HCT116 (cell line): ENCODE measurements at places on chromosomes 3 and 15.

DNA sequence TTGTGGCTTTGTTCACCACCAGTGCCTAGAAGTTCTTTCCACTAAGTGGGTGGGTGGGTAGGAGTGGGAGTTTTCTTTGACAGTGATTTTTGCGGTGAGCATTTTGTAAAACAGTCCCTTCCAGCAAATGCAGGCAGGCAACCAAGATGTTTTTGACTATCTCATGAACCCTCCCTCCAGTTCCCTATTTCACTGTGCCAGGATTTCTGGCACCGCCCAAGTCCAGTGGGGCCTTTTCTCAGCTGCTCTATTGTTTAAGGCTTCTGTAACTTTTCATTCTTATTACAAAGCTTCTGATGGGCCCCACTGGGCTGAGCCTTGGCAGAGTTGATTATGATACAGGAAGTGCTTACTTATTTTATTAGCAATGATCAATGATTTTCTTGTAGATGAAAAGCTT lies 236.0 kb downstream of the EDEM1 start:
- no peak for DNase-seq

DNA sequence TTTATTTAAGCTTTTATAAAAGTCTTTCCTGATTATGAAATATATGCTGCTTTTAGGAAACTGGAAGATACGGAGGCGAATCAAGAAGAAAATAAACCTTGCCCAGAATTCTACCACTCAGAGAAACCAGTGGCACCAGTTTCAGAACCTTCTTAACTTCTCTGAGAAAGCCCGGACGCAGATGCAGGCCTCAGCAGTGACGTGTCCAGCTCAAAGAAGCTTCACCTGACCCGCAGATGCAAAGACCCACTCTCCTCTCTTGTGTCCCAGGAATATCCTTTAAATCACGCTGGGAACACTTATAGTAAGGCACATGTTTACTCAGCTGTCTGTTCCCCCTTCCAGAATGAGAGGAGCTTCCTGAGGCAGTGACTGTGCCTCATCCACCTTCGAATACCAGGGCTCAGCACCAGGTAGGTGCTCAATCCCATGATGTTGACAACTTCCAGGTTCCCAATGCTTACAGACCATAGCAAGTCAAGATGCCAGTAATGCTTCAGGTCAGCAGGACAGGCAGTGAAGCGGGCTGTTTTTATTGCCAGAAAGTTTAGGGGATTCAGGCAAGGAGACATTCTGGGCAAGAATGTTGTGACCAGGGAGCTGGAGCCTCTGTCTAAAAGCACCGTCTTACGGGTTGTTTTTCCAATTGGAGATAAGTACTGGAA lies 39.9 kb upstream of the LDHAL6B start:
- no peak for DNase-seq

- DNase-seq = no peak
Measured at GRCh38 chr15:25712192-25712960, 150.8 kb downstream of the ATP10A start.

DNA sequence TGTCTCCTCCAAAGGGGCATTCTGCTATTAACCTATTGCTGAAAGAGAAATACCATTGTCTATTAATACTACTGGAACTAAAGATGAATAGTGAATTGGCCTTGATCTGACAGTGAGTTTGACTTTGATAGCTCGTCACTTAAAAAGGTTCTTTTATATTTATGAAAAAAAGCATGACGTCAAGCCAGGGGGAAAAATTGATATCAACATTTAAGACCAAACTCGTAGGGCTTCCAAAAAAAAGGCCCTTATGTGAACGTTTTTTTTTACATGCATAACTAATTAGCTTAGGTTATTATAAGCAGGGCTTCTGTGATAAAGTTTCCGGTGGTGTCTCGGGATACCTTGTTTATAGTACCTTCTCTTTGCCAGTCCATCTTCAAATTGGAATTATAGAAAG lies 63.3 kb upstream of the SAMMSON start:
- DNase-seq = no peak

DNA sequence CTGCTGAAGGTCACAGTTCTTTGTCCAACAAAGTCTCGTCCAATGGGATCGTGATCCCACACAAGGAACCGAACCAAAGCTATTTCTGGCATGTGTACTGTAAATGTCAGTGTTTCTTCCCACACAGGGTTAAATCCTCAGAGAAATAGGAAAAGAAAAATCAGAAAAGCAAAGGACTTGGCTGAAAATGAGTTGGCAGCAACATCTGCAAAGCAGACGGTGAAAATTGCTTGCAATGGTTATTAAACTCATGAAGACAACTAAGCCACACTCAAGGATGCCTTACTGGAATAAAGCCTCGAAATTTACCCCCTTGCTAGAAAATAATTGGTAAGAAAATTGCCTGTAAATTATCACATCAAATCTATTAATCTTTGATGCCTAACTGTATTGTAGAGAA lies 195.2 kb upstream of the STRIT1 start:
- DNase-seq = no peak

GRCh38 chr3:23720885-23721284 lies 84.9 kb upstream of the UBE2E1 start:
- no peak for DNase-seq

DNA sequence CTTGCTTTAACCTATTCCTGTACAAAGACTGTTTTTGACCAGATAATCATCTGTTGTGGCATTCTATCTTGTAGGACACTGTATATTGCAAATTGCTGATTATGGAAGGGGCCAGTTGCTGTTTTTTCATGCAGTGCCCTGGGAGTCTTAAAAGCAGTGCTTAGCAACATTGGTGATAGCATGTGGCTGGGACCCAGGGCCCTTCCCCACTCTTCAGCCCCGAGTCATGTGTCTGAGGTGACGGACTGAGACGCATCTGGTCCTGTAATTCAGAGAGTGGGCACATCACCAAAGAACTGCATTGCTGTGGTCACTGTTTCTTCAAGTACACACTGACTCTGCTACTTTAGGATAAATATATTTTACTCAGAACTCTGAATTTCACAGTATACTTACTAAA lies 63.4 kb downstream of the SNRK start:
- no peak for DNase-seq

DNA sequence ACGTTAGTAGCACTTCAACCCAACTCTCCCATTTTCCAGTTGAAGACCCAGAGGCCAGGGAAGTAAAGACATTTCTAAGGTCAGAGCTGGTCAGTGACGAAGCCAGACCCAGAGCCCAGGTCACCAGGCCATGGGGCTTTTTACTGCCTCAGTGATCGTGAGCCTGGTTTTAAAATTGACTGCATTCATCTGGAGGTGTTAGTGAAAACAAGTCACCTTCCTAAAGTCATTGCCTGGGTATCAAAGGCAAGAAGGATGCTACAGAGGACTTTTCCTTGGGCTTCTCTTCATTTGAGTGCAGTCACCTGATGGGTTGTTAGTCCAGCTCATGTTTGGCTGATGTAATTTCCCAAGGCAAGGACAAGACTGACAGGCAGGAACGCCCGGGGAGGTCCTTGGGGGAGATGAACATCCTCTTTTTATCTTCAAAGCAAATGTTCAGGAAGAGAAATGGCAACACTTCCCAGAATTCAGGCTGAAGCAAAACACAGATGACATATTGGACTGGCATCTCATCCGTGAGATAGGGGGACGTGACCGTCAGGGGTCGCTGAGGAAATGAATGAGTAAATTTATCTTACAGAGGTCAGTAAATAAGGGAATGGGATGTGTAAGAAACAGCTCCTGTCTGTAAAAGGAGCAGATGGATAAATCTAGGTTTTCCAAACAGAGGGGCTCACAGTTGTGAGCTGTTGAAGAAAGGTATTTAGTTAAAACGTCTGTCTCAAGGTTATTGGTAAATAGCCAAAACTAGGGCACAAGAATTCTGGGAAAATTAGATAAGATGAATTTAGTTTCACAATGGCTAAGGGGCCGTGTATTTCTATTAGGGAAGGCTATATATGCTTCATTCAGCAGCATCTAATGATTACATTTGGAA lies 201.2 kb downstream of the OPA1 start:
- DNase-seq = no peak

GRCh38 chr3:99023590-99024192 lies 122.2 kb upstream of the DCBLD2 start:
- DNase-seq = peak; percentile 22

DNA sequence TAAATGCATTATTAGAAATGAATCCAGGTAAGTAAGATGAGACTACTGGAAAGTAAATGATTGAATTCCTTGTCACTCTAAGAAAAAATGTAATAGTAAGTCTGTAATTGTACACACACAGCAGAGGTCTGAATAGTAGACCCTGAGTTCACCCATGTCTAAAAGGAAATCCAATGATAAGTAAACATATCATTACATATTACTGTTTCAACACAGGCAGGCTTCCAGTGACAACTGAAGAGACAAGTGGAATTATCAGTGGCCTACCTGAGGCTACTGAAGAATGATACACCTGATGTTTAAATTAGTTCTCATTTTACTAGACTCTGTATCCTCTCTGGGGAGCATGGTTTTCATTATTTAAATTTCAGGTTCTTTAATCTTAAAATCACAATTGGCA lies 6.2 kb upstream of the CCNL1 start:
- no peak for DNase-seq

- DNase-seq = no peak
Measured at GRCh38 chr3:72536206-72536877, 311.9 kb downstream of the SHQ1 start.

DNA sequence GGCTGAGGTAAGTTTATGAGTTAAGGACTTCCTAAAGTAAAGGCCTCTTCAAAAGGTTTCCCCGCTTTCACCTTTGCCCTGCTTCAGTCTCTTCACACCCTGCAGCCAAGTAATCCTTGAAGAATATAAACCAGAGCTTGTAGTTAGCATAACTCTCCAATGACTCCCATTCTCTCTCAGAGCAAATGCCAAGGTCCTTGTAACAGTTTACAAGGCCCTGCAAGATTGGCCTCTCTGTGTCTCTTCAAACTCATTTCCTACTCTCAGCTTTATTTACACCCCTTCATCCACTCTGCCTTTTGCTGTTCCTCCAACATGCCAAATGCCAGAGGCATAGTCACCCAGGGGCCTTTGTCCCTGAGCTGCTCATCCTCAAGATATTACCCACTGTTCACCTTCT lies 60.5 kb upstream of the MME start:
- no peak for DNase-seq

DNA sequence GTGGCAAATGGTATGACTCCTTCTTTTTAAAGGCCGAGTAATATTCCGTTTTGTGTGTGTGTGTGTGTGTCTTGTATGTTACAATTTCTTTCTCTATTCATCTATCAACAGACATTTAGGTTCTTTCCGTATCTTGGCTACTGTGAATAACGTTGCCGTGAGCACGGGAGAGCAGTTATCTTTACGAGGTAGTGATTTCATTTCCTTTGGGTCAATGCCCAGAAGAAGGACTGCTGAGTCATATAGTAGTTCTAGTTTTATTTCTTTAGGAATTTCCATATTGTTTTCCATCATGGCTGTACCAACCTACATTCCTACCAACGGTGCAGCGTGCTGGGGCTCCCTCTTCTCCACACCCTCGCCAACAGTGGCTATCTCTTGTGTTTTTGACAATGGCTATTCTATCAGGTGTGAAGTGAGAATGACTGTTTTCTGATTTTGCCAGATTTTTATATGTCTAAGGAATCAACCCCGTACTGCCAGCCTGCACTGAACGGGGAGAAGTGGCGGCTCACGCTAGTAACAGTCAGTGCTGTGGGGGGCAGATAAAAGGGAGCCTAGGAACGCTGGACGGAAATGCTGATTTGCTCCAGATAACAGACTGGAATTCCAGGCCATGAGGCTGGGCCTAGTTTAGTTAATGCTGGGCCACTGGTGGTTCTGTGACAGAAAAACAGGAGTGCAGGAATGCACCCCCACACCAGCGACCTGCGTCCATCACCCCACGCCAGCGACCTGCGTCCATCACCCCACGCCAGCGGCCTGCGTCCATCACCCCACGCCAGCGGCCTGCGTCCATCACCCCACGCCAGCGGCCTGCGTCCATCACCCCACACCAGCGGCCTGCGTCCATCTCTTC lies 168.1 kb downstream of the XXYLT1 start:
- DNase-seq = peak; percentile 61

GRCh38 chr3:21729888-21730459 lies 21.0 kb downstream of the ZNF385D start:
- DNase-seq = no peak

DNA sequence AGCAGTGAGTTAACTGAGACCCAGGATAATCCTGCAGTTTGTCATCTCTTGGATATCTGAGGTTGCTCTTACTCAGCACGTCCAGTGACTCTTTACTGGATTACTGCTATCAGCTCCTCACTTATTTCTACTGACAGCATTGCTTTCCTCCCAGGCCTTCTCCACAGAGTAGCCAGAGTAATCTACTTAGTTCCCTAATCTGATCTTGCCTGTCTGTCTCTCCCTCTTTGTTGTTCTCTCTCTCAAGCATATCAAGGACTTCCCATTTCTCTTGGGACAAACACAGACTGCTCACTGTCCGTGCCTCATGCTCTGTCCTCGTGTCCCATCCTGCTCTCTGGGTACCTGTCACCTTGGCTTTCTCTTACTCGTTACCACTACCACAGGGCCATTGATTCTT lies 376.2 kb downstream of the FEZF2 start:
- no peak for DNase-seq

DNA sequence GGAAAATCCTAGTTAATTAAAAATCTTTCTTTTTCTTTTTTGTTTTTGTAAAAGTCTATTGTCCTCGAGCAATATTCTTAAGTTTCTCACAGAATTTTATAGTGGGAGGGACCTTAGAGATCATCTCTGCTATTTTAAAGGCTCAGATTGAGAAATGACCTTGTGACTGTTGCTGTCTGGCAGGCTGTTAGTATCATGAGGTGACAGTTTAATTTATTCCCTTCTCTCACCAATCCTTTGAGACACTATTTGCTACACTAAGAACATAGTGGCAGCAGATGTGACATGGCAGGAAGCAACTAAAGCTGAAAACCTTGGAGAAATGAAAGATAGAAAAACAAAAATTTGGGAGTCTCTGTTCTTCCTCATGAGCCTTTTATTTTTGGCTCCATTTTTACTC lies 24.9 kb downstream of the APPL1 start:
- no peak for DNase-seq

- no peak for DNase-seq
Measured at GRCh38 chr3:194056731-194057415, 79.1 kb upstream of the HES1 start.
